AG09319 (cell line): ENCODE measurements at places on chromosomes 5 and 9.

DNA sequence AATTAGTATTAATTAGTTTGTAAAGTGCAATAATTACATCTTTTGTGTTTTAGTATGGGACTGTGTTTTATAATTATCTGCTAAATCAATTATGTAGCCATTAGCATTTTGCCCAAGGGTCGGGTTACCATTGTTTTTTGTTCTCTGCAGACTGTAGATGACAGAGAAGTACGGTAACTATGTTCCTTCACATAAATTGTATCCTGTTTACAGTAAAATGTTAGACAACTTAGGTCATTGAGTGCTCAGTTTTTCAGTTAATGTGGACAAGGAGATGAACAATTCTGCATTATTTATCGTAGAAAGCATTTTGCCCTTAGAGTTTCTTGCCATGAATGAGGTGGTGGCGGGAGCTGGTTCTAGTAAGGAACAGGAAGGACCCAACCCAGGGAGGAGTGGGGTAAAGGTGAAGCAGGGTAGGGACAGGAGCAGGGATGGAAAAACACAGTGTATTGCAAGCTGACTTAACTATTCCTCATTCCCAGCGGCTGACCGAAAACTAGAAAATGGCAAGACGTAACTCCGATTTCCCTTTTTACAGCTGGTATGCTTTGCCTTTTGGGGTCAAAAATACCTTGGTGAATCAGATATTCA is 243.7 kb upstream of the SLC24A2 start:
- no peak for DNase-seq

DNA sequence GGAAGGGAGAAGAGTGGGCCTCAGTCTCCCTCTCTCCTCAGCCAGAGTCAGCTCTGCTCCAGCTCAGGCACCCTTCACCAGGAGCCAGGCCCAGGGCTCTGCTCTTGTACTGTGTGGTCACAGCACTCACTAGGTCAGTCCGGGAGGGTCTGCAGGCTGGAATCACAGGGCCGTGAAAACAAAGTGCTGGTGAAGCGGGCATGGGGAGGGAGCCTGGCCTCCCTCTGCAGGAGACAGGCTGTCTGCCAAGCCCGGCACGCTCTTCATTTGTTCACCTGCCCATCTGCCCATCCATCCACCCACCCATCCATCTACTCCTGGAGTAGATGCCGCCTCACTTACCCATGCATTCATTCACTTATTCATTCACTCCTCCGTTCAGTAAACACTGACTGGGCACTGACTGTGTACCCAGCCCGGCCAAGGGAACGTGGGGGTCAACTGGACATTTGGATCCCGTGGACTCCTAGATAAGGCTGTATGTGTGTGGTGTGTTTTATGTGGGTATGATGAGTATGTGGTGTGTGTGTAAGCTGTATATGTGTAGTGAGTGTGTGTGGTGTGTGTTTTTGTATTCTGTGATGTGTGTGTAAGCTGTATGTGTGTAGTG is 3.6 kb downstream of the SPAAR start:
- DNase-seq = no peak

DNA sequence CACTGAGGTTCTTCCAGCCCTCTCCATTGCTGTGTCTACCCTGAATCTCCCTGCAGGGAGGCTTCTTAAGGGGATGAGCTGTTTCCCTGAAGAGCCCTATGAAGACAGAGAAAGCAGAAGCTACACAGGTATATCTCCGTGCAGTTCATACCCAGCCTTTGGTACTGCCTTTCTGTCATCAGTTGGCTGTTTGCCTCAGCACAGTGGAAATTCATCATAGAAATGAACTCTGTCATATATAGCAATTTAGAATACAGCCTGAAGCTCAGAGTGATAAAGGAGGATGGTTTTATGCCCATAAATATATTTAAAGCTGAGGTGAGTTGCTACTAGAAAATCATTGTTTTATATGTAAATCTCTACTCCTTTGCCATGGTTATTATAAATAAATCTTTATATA is 42.6 kb upstream of the KCNN2 start:
- DNase-seq = no peak

GRCh38 chr5:38443390-38443789 is 113.1 kb downstream of the LIFR start:
- no peak for DNase-seq

DNA sequence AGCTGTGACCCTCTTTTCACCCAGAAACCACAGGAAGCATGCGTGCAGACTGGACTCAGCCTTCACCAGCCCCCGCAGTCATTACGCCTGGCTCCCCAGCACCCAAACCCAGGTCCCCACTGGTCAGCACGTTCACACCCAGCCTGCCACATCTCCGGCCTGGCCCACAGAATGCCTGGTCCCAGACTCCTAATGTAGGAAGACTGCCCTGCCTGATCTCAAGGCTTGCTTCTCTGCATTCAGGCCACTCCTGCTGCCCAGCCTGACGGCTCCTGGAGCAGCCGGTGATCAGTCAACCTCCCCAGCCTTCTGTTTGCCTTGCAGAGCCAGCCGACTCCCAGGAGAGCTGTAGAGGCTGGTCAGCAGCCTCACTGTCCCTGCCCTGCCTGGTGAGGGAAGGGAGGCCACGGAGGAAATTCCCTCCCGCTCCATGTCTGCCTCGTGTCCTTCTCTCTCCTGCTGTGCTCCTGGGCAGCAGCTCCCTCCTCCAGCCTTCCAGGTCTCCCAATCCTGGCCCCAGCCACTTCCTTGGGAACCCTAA is 25.4 kb downstream of the ADAMTS2 start:
- peak; percentile 20 for DNase-seq

- DNase-seq = no peak
Observed at GRCh38 chr9:96072930-96073329, 197.4 kb downstream of the ERCC6L2 start.

DNA sequence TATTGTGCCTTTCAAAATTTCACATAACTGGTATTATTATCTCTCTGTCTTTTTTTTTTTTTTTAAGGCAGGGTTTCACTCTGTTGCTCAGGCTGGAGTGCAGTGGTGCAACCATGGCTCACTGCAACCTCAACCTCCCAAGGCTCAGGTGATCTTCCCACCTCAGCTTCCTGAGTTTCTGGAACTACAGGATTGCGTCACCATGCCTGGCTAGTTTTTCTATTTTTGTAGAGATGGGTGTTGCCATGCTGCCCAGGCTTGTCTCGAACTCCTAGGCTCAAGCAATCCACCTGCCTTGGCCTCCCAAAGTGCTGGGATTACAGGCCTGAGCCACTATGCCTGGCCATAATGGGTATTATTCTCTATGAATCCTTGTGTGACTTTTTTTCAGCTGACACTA is 402.3 kb upstream of the SMARCA2 start:
- no peak for DNase-seq

DNA sequence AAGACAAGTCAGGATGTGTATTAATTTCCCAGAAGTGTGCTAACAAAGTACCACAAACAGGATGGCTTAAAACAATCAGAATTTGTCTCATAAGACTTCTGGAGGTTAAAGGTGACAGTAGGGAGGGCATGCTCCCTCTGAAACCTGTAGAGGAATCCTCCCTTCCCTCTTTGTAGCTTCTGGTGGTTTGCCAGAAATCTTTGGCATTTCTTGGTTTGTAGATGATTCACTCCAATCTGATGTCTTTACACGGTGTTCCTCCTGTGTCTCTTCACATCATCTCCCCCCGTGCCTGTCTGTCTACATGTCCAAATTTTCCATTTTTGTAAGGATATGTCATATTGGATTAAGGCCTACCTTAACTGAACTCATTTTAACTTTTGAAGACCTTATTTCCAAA is 471.5 kb downstream of the ZNF608 start:
- no peak for DNase-seq

DNA sequence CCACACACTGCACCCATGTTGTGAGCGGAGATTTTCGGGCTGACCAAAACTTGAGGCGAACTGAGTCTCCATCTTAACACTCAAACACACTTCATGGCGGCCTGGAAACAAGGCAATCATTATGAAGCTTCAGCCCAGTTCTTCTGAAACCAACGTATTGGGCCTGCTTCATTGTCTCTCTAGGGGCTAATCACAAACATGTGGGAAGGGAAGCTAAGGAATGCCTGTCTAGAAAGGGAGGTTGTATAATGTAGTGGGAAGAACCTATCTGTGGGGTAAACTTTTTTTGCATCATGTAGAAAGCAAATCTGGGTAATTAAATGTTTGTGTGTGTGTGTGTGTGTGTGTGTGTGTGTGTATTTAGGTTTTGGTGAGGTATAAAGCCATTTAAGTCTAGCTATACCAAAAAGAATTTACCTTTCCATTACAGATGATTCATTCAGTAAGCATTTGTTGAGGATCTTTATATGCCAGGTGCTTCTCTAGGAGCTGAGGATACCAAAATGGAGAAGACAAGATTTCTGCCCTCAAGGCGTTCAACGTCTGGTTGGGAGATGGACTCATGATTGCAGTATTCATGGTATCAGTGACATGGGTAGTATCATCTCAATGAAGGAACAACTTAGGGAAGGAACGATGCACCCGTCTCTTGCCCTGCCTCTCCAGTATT is 29.4 kb downstream of the SLC1A3 start:
- DNase-seq = no peak

DNA sequence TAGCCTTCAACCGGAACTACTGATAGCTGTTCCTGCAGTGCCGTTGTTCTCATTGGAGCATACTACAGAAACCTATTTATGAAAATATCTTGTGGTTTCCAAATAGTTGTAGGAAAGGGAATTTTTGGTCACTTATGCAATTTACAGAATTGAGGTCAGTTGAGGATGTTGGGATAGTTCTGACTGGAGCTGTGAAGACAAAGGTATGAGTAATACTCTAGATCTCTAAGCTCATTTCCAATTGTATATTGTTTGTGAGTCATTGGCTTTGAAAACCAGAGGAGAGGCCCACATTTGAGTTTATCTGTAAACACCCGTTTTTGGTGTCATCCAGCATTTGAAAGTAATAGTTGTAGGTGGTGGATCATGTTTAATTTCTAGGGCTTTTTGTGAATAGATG is 561.3 kb upstream of the WWC1 start:
- DNase-seq = peak; percentile 65

DNA sequence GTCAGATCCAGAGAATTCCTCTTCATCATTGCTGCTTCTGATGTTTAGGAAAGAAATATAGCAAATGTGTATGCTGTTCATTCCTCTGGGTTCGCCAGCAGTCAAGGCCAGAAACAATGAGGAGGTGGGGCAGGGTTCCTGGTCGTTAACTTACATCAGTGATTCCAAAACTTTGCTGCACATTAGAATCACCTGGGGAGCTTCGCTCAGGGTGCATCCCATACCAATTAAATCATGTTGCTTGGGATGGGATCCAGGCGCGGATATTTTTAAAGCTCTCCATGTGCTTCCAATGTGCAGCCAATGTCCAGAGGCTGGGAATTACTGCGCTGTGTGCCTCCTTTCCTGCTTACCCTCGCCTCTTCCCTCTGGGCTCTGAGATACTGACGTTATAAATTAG is 227.9 kb upstream of the KLF9 start:
- DNase-seq = no peak

GRCh38 chr5:28398185-28398584 is 1359.8 kb upstream of the CDH9 start:
- DNase-seq = no peak

- DNase-seq = no peak
Observed at GRCh38 chr5:18114151-18114757, 480.0 kb downstream of the TAF11L14 start.

GRCh38 chr5:160036243-160036642 is 27.3 kb downstream of the TTC1 start:
- DNase-seq = no peak

DNA sequence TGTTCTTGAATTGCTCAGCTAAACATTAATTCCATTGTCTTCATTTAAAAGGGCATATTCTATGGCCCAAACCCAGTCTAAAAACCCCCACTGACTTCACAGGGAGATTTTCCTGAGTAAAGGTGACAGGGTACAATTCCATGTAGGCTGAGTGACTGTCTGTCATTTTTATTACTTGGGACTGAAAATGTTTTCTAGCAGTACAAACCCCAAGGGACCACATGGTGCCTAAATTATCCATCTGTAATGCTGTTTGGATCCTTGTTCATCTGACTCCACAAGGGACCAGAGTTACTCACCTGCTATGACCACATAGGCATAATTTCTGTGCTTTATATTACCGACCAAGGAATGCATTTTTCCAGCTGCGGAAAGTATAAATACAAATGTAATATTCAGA is 349.1 kb downstream of the ZNF608 start:
- no peak for DNase-seq

DNA sequence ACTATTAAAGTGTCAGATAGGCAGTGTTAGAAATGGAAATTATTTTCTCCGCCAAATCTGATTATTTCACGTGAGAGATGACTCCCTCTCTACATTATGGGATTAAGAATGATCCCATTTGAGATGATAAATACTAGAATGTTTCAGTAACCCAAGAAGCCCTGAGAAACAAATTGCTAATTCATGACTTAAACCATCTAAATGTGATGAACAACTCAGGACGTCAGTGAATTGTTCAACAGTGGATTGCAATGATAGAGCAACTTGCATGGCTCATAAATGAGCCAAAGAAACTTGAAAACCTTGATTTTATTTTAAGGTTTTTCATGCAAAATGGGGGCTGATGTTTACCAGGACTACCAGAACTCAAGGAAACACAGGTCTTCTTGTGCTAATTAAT is 350.5 kb upstream of the WWC1 start:
- DNase-seq = no peak

DNA sequence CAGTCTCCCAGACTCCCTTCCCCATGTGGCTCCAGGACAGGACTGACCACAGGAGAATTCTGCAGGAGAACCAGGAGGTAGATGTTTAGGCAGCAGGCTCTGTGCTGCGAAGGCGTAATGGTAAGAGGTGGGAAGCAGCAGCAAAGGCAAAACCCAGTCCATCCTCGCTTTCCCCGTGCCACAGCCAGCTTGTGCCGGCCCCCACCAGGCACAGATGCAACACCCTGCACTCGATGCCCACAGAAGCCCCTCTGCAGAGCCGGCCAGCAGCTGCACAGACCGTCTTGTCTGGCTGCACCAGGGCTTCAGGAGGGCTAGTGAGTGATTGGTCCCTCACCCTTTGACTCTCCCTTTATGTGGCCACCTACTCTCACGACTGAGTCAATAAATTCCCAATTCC is 28.0 kb downstream of the ANKS6 start:
- no peak for DNase-seq

DNA sequence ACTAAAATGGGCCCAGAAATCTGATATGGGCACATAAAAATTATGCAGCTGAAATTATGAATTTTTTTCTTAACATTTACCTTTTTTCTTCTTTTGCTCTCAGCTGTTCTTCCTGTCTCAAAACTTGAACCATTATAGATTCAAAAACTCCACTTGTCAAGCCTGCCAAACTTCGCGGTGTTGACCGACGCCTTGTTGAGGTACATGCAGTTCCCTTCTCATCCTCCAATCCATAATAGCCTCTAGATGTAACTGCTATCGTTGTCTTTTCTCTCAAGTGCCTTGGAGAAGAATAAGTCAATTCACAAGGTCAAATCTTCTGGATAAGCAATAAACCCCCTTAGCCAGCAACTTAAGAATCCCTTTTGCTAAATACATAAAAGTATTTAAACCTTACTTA is 27.2 kb downstream of the RANBP6 start:
- DNase-seq = no peak

DNA sequence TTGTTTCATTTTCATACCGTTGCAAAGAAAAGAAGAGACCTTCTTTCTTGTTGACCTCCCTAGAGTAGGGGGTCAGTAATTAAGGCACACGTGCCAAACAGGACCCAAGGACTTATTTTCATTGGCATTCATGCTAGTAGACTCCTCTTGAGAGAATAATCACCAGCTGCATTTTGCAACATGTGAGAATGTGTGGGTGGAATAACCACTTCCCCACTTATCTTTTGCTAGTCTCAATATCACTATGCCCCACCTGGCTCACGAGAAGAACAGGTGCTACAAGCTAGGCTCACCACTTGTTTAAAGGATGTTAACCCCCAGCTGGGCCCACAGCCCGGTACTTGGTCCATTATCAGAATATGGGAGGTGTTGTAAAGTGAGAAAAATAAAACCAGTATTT is 460.7 kb upstream of the MEF2C start:
- no peak for DNase-seq

- no peak for DNase-seq
Observed at GRCh38 chr5:113320273-113320780, 114.5 kb downstream of the TSSK1B start.
